ENCODE measurements at places on chromosomes 5 and 9.

- no peak for DNase-seq
Observed at GRCh38 chr5:101278011-101278687, 375.1 kb upstream of the ST8SIA4 start.

DNA sequence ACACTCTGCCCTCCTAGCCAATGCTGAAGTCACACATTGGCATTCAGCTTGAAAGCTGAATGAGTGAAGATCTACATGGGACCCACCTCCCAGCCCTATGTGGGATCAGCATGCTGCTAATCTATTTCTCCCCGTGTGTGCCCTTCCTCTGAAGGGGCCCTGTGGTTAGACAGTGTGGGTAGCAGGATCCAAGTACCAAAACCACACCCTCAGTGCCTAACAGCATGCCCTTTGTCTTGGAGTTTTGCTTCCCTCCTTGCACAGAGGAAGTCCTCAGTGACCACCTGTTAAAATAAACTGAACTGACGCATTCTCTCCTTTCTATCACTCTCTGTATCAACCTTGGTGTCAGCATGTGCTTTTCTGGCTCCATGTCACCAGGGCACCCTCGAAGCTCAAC, 25.0 kb downstream of the SH3TC2 start:
- DNase-seq = no peak

DNA sequence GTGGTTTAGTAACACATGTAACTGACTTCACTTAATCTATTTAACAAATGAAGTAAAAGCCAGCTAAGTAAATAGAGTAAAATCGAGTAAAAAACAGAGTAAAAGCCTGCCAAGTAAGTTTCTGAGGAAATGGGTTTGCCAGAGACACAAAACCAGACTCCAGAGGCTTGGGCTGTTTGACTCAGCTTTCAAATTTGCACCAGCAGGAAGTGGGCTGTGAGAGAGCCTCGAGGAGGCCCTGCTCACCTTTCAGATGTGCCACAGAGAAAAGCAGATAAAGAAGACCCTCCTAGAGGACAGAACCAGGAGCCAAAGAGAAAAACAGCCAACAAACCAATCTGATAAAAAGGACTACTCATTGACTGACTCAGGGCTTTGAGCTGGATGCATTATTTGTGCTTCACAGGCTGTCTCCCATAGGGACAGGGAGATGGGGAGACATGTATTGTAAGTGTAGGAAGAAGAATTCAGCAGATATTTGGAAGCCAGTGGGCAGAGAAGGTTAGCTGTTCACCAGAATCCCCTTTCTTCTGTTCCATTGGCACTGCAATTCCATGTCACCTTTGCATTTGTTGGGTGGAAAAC, 14.4 kb upstream of the AMACR start:
- DNase-seq = no peak

DNA sequence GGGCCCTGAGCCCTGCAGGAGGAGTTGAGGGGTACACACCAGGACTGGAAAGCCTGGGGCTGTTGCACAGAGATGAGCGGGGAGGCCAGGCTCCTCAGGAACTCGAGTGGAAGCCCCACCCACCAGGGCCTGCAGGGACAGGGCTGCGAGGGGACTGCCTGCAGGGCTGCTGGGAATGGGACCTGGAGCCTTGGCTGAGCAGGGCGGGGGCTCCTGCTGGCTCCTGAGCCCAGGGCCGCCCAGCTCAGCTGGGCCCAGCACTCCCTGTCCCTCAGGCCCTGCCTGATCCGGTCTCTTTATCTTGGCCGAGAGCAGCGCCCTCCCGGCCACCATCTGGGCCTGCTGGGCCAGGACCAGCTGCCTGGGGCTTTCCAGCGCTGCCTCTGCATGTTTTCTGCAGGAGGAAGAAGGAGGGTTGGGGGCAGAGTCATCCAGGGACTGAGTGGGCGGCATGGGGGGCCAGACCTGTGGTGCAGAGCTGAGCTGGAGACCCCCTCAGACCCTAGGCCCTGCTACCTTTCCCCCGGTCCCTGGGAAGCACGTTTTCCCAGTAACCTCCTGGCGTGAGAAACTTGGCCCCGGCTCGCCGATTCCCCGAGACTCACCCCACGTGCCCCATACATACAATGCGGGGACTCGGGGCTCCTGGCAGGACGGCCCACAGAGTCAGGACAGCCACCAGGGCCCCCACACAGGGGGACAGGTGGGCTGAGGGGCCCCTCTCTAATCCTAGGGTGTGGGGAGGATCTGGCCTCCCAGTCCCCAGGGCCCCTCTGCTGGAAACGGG, 9.4 kb downstream of the LCN12 start:
- no peak for DNase-seq

GRCh38 chr5:116527582-116527981, 47.0 kb downstream of the SEMA6A start:
- no peak for DNase-seq

- DNase-seq = peak; percentile 63
Observed at GRCh38 chr5:172839669-172840431, 5.8 kb downstream of the ERGIC1 start.

DNA sequence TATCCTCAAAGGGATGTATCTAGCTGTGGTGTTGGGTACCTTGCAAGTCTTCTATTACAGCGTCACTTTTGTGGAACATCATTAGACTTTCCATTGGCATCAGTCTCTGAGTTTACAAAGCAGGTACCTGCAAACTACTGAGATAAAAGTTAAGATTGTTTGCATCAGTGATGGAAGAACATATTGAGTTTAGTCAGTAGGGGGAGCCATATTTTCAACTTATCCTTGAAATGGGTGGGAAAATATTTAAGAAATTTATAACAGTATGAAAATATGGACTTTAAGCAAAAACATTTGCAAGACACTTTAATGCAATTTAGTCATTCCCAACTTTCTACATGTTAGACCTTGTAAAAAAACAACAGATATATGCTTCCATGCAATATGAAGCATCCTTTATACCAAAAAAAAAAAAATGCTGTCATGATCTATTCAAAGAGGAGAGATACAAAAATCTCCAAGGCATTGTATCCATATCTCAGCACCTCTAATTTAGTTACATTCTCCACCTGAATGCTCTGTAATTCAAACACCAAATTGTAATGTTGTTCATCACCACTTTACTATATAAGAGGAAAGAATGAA, 98.6 kb upstream of the ADAMTS19 start:
- DNase-seq = peak; percentile 26

- no peak for DNase-seq
Observed at GRCh38 chr5:131983244-131983771, 28.1 kb downstream of the ACSL6 start.

DNA sequence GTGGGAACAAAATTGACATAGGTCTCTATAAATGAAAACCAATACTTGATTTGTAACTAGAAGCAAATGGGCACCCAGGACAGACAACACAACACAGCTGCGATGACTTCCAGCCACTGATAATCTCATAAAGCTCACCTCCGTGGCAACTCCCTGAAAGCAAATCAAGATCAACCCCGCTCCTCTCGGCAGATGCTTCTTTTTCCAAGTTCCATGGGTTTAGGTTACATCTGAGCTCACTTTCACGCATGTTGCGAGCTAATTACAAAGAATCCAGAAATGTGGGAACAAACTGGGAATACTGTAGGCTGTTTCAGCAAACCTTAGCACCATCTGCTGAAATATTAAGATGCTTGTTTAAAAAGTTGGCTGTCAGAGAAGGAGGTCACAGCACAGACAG, 153.9 kb downstream of the ELAVL2 start:
- no peak for DNase-seq

- no peak for DNase-seq
Observed at GRCh38 chr5:141051521-141051866, 320 bp downstream of the PCDHB1 start.

DNA sequence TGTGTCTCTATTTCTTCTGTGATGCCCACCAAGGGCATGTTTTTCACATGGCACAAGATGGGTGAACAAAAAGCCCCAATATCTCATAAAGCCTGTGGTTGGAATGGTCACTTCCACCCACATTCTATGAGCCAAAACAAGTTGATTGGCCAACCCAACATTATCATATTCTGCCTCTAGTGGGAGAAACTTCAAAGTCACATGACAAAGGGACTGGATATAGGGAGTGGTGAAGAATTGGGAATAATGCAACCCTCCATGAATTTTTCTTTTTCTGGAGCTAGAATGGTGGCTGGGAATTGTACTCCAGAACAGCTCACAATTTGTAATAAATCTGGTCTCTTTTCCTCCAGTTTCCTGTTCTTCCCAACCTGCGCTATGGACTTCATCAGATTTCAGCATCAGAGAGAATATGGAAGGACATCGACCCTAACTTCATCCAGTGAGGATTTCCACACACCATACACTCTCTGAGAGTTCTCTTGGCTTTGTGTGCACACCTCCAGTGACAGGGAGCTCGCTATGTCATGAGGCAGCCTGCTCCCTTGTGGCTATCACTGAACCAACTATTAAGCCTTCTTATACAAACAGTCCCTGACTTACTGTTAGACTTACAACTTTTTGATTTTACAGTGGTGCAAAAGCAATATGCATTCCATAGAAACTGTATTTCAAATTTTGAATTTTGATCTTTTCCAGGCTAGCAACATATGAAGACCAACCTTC, 12.0 kb upstream of the B4GALT1 start:
- DNase-seq = no peak

GRCh38 chr5:96745025-96745424, 62.7 kb downstream of the ERAP1 start:
- DNase-seq = no peak

- DNase-seq = peak; percentile 72
Observed at GRCh38 chr9:132743931-132744479, 73.7 kb downstream of the GTF3C4 start.

GRCh38 chr5:122264610-122265009, 47.4 kb upstream of the SNCAIP start:
- no peak for DNase-seq

DNA sequence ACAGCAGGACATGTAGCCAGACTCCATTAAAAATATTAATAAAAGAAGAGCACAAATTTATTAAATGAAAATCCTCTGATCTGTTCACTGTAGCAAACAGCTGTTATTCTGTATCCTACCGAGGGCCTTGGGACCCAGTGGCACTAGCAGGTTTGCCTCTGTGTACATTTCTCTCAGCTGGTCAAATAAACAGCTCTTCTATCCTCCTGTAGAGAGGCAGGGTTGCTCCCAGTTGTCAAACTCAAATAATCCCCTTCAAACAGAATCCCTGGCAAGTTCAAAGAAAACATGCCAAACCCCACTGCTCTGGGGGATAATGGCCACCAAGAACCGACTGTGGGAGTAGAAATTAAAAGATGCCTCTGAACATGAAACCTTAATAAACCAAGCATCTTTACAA, 1262.0 kb upstream of the DMAC1 start:
- no peak for DNase-seq

Measured in neural progenitor cell (in vitro differentiated cells).